ENCODE measurements at places on chromosomes 6 and 20.

DNA sequence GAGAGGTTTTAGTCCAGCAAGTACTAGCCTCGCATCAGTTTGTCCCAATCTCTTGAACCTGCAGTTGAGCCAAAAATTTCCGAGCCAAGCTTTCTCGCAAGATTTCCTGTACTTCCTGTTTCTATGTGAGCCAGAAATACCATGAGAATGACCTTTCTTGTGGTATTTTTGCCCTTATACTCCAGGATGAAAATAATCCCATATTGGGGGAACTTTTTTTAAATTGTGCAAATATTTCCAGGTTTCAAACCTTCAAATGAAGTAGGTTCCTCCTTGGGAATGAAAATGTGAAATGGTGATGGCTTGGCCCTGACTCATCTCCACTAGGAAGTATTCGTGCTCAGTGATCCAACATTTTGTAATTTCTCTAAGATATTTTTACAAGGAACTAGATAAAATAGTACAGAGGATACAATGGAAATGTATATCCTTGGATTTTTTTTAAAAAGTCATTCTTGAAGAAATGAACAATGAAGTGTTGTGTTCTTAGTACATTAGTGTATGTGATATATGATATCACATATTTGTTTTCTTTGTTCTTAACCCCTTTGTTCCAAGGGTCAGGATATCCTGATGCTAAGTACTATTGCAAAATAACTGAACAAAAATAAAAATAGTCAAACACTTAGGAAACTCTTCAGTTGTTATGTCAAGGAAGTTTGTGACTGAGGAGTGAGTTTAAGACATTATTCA lies 184.0 kb downstream of the PDE7B start:
- no peak for DNase-seq

DNA sequence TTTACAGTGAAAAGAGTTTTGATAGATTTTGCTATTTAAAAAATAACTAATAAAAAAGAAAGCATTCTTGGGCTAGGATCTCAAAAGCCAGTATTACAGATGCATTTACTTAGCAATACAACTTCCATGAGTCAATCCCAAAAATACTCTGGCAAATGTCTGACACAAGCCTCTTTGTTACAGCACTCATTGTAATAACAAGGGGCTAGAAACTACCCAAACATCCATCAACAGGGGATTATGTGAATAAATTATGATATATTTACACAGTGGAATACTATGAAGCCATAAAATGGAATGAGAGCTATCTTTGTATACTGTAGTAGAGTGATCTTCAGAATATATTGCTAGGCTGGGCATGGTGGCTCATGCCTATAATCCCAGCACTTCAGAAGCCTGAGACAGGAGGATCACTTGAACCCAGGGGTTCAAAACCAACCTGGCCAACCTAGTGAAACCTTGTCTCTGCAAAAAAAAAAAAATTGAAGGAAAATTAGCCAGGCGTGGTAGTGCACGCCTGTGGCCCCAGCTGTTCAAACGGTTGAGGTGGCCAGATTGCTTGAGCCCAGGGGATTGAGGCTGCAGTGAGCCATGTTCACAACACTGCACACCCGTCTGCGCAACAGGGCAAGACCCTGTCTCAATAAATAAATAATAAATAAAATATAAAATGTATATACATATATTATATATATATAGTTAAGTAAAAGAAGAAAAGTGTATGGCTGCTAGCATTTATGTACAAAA lies 34.7 kb upstream of the TOP1 start:
- DNase-seq: no peak

GRCh38 chr6:156587751-156588301 lies 189.4 kb upstream of the ARID1B start:
- no peak for DNase-seq

DNA sequence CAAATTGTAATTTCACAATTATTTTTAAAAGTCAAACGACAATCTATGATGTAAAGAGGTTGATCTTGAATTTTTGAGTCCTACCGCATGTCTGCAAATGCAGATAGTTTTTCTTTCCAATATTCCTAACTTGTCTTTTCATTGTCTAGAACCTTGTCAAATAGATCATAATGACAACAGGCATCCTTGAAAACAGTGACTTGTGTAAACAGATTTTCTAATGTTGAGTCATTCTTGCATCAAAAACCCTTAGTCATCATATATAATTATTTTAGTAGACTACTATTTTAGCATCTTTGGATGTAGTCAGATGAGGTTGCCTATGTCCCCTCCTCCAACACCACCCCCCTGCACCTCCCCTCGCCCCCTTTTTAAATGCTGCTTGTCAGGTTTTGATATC lies 43.8 kb downstream of the BMP6 start:
- no peak for DNase-seq

- DNase-seq: no peak
Observed at GRCh38 chr6:22880686-22881433, 311.5 kb downstream of the HDGFL1 start.

DNA sequence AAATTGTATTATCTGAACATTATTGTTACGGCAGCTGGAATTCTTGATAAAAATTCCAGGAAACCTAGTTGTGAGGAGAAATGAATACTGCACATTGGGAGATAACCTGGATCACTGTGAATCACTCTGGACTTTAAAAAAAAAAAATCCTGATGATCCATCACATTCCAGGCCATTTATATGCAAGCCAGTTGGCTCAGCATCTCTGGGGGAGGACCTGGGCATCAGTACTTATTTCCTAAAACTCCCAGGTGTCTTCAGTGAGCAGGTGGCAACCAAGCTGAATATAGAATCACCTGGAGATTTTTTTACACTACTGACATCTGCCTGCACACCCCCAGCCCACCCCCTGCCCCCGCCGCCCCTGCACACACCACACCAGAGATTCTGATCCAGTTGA lies 39.1 kb upstream of the SIRT5 start:
- no peak for DNase-seq

DNA sequence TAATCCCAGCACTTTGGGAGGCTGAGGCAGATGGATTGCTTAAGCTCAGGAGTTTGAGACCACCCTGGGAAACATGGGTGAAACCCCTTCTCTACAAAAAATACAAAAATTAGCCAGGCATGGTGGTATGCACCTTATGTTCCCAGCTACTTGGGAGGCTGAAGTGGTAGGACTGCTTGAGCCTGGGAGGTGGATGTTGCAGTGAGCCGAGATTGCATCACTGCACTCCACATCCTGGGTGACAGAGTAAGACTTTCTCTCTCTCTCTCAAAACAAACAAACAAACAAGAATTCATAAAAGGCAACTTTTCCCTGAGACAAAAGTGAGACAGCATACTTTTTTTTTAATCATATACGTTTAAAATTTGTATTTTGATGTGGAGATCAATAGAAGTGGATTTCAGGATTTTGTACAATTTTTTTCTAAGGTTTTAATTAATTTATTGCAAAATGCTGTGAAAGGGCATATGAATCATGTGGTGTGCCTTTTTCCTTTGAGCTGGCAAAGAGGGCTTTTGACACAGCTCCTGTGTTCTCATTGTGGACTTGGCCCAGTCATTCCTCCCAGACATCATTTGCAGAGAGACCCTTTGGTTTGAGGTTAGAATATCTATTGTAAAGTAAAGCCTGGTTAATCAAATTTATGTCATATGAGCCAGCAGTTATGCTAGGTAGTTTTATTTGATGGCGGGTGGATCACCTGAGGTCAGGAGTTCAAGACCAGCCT lies 77.1 kb downstream of the TULP4 start:
- no peak for DNase-seq
